Mucosa of descending colon (tissue), 3 donors: ENCODE measurements at places on chromosomes 1 and 21.

DNA sequence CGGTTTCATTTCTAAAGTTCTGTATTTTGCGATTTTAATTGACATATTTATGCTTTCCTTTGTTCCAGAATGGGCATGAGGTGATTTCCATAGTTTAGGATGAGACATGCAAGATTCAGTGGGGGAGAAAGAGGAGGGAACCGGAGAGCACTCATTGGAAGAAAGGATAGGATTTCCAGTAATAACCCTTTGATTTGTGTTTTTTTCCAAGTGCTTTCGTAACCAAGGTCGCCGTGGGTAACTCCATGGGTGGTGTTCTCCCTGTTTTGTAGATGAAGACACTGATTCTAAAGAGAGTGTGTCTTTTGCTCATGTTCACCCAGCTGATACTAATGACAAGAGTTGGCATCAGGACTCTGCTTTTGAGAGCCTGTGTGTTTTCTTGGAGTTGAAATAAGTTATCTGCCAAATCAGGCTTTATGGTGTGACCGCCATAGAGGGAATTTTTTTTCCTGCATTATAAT lies 170.1 kb downstream of the DHRS3 start:
- DNase-seq: no peak

- no peak for DNase-seq
Measured at GRCh38 chr1:12415038-12415466, 185.2 kb downstream of the VPS13D start.

- DNase-seq: no peak
Measured at GRCh38 chr1:244945109-244945671, 80.8 kb upstream of the HNRNPU start.

- DNase-seq: no peak
Measured at GRCh38 chr1:4062041-4062440, 162.0 kb upstream of the C1orf174 start.

GRCh38 chr1:215250913-215251312 lies 168.4 kb downstream of the KCNK2 start:
- no peak for DNase-seq
